ENCODE measurements at places on chromosomes 2 and 18.

- no peak for DNase-seq
Measured at GRCh38 chr2:72755647-72756423, 70.0 kb downstream of the EXOC6B start.

- DNase-seq: no peak
Measured at GRCh38 chr2:223563462-223563861, 38.7 kb downstream of the SCG2 start.

GRCh38 chr2:107742460-107743027 lies 84.1 kb upstream of the RGPD4 start:
- DNase-seq: no peak

DNA sequence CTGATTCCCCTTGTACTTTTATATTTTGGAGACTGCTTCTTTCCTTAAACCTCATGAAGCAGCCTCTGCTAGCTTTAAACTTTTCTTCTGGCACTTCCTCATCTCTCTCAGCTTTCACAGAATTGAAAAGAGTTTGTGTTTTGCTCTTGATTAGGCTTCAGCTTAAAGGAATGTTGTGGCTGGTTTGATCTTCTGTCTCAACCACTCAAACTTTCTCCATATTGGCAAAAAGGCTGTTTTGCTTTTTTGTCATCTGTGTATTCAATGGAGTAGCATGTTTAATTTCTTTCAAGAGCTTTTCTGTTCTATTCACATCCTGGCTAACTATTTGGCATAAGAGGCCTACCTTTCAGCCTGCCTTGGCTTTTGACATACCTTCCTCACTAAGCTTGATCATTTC lies 36.3 kb upstream of the MSTN start:
- no peak for DNase-seq

GRCh38 chr18:3058328-3059191 lies 45.6 kb upstream of the LPIN2 start:
- DNase-seq: no peak

- no peak for DNase-seq
Measured at GRCh38 chr2:109527846-109528705, 85.7 kb downstream of the SEPTIN10 start.

GRCh38 chr2:98561902-98562695 lies 46.2 kb downstream of the COA5 start:
- DNase-seq: peak; percentile 49

- DNase-seq: no peak
Measured at GRCh38 chr2:128316777-128317180, 1.9 kb downstream of the HS6ST1 start.

DNA sequence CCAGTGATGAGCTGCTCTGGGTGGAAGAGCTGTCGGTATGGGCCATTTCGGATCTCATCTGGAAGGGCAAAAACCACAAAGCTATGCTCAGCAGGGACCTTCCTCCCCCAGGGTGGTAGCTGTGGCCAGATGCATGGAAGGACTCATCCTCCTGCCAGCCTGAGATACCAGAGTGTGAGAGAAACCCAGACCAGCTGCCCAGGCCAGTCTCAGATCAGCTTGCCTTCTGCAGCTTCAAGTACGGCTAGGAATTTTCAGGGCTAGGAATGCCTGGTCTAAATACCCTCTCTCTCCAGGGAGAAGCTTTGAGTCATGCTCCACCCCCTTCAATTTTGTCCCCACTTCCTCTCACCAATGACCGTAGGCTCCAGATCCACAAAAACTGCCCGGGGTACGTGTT lies 1.4 kb upstream of the TUBA4B start:
- DNase-seq: no peak

GRCh38 chr2:219453671-219454590 lies 19.3 kb downstream of the SPEG start:
- no peak for DNase-seq

- DNase-seq: no peak
Measured at GRCh38 chr2:182349268-182349667, 77.6 kb downstream of the PDE1A start.

DNA sequence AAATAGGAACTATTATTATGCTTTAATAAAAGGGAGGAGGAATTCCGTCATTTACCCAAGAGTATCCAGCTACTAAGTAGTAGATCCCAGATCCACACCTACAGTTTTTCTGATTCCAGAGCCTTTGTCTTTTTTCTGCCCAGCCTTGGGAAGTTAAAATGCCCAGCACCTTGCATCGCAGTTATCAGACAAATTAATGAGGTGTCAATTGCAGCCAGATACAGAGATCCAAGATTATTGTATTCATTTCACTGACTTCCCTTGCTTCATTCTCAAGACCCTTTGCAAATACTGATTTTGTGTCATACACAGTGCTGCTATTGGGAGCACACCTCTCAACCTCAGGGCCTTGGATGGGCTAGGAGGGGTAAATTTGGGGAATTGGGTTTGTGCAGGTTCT lies 1.1 kb downstream of the IL18R1 start:
- DNase-seq: no peak

DNA sequence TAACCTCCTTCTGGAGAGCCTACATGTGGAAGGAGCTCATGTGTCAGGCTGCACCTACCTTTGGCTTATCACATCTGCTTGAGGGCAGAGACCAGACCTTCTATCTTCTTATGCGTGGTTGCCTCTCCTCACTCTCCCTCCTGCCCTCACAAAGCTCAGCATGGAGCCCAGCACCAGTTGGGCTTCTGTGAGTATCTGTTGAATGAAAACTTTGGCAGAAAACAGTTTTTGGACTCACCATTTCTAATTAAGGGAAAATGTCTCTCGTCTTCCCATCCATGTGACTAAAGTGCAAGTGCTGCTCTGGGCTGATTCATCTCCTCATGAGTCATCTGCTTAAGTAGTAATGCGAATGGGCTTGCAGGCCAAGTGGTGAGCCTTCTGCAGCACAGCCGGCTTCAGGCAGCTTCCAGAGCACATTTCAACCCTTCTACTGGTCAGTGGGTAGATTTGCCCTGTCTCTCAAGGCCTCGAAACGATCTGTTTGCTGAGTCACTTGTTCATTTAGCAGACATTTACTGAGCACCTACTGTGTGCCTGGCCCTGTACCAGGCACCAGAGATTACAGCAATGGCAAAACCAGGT lies 102.6 kb downstream of the VSNL1 start:
- DNase-seq: no peak

GRCh38 chr2:120133572-120134244 lies 89.5 kb downstream of the TMEM185B start:
- DNase-seq: no peak

- DNase-seq: no peak
Measured at GRCh38 chr2:217901835-217902378, 100.9 kb downstream of the TNS1 start.

DNA sequence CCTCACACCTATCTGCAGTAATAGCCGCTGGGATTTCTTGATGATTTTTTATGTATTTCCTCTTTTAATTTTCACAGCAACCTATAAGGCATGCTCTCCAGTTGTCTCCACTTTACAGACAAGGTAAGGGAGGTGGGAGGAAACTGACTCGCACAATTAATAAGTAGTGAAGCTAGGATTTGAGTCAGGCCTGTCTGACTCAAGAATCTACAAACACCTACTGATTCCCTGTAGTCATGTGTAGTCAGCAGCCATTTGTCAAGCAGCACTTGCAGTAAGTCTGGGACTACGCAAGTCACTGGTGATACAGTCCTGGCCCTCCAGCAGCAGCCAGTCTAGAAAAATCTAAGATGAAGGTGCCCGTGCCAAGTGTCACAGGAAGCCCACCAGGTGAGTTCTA lies 193.6 kb upstream of the PKDCC start:
- no peak for DNase-seq

- no peak for DNase-seq
Measured at GRCh38 chr2:99562516-99562915, 72.7 kb upstream of the REV1 start.

GRCh38 chr2:113291191-113291590 lies 12.5 kb upstream of the PAX8 start:
- DNase-seq: no peak

GRCh38 chr18:27206411-27206810 lies 21.3 kb upstream of the CHST9 start:
- DNase-seq: no peak

DNA sequence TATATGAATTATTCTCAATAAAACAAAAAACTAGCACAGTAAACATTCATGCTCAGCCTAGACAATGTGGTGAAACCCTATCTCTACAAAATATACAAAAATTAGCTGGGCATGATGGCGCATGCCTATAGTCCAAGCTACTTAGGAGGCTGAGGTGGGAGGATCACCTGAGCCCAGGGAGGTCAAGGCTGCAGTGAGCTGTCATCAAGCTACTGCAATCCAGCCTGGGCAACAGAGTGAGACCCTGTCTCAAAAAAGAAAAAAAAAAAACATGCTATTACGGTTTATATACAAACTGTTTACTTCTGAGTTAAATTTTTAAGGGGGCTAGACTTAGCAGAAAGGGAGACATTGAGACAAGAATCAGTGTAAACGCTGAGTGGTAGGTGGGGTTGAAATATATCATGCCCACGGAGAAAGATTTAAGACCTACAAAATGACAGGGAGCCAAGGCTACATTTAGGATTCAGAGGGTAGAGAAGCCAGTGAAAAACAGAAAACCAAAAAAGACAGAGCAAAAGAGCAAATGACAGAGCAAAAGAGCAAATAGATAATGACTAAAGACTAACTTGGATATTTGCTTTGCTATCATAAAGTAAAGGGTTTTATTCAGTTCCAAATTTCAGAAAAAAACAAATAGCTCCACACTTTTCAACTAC lies 7.5 kb downstream of the TTC32 start:
- DNase-seq: no peak

GRCh38 chr18:77658751-77659448 lies 409.3 kb downstream of the GALR1 start:
- DNase-seq: no peak

DNA sequence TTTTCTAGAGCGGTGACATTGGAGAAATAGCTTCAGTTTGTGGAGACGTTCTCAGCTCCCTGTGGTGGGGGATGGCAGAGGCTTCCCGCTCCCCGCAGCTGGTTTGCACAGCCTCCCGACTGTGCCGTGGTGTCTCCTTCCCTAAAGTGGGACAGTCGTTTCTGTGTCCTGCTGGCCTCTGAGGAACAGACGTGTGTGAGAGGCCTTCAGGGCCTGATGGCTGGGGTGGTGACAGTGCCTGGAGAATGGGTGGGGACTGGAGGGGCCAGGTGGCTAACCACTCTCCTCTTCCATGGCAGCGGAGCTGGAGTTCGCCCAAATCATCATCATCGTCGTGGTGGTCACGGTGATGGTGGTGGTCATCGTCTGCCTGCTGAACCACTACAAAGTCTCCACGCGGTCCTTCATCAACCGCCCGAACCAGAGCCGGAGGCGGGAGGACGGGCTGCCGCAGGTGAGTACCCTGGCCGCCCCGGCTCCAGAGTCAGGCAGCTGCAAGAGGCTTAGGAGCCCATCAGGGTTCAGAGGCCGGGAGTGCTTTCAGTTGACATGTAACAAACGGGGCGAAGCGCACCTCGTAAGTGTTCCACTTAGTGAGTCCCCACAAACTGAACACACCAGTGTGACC lies 105.4 kb downstream of the FAM210A start:
- DNase-seq: no peak

- peak; percentile 37 for DNase-seq
Measured at GRCh38 chr2:45806563-45807358, 155.3 kb downstream of the PRKCE start.

GRCh38 chr2:66794551-66794950 lies 359.6 kb downstream of the MEIS1 start:
- DNase-seq: no peak

DNA sequence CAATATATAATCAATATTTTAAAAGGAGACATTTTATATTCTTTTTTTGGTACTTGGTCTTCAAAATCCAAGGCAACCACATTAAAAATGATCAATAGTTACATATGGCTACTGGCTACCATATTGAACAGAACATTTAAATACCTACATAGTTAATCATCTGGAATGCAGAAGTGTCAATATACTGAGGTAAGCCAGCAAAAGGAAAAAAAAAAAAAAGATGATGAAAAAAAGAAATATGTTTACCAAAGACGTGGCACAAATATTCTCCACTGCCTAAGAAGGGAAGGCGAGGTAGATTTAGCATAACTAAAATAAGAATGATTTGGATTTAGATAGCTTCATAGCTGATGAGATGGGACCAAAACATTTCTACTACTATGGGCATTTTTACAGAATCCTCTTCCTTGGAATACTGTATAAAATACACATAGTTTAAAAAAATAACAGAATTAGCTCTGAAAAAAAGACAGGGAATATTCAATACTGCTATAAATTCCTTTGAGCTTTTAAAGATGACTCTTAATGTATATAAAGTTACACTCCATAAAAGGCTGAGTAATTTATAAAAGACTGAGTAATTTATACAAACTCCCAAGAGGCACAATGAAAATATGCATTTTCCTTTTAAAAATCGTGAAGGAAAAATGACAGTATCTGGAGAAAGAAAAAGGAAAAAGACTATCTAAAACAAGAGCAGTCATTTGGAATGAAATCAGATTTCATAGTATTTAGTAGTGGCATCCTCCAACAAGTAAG lies 63.5 kb downstream of the CDH2 start:
- no peak for DNase-seq

DNA sequence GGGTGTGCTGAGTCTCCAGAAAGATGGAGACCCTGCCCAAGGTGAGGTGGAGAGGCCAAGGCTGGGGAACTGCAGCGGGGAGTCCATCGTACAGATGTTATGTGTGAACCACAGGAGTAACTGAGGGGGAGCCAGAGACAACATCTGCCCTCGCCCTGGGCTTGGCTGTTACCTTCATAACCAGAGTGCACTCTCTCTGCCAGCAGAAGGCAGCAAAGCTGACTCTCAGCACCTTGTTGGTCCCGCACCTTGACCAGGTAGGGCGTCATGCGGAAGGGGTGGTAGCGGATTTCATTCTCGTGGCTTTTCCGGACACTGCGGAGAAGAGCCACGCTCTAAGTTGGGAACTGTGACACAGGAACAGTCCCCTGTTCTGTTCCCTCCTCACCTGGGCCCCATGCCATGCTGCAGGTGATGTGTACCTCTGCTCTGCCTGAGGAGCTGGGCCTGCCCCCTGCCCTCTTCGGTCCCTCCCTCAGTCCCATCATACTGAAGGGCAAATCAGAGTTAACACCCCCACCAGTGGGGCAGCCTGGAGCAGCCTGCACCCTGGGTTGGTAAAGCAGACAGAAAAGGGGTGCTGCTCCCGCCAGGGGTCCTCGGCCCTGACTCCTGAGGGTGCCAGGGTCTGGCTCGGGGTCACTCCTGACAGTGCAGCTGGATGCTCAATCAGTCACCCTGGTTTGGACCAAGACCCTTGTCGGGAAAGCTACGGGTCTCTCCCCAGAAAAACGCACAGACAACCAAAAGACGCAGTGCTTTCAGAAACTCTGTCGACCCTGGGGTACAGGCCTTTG lies 20.3 kb downstream of the PER2 start:
- no peak for DNase-seq

DNA sequence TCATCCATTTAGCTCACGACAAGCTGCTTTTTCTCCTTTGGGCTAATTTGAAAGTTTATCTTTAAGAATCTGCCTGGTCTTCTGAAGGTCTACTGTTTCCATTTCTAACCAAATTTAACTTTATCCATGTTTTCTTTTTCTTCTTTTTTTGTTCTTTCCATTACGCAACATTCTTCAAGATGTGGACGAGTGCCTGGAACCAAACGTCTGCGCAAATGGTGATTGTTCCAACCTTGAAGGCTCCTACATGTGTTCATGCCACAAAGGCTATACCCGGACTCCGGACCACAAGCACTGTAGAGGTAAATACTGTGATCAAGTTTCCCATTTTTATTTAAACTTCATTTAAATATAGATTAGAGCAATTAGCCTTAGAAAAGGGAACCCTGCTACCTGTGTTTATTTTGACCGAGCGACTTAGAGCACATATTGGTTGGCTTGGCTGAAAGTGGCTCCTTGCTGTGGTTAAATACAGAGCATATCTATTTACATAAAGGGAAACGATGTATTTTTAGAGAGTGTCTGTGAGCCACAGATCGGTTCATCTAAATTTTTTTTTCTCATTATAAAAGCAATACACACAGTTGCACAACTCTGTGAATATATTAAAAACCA lies 183.4 kb upstream of the RASGRP3 start:
- no peak for DNase-seq
